Naive thymus-derived CD8-positive, alpha-beta T cell (primary cell): ENCODE measurements at places on chromosomes 5 and 9.

DNA sequence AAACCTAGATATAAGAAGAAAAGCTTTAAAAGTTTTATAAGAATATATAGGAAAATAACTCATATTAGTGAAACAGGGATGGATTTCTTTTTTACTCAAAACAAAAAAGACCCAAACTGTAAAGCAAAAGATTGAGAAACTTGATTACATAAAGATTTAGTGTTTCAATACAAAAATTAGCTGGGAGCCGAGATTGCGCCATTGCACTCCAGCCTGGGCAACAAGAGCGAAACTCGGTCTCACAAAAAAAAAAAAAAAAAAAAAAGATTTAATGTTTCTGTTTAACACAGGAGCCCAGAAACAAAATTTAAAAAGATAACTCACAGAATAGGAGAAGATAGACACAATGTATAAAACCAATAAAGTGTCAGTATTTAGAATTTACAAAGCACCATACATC is 45.2 kb downstream of the CDC14B start:
- no peak for DNase-seq

DNA sequence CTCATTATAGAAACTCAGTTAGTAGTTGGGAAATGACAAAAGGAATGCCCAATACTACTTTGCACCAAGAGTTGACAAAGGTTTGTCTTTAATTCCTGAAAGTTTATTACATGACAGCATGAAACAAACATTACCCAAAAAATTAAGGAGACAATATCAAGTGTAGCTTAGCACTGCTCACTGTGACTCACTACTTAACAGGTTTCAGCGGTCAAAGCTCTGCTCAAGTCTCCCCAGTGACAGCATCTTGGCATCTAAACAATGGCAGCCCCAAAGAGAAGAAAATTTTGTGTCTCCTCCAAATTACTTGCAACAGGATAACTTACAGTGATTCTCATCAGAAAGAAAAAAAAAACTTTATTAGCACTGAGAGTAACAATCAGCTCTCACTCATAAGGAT is 1030.2 kb downstream of the EFNA5 start:
- DNase-seq = no peak

GRCh38 chr5:139571966-139572365 is 10.8 kb downstream of the UBE2D2 start:
- DNase-seq = no peak

DNA sequence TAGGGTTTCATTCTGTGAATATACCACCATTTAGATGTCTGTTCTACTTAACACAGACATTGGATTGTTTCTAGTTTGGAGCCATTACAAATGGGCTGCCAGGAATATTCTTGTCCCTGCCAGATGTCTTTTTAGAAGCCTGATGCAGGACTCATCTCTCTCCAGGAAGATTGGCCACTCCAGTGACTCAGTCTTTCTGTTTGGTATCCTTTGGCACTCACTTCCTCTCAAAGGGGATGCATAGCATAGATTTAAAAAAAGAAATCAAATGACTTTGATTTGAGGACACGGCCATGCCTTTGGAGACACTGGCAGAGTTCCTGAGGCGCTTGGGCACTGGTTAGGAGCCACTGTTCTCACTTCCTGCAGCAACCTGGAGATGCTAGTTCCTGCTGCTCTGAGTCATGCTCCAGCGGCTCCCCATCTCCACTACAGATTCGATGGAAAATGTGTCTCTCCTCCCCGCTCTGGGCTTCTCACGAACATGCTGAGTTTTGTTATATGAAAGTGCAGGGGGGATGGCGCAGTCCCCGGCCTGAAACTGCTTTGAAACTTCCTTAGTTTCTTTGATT is 3.5 kb upstream of the ZNF366 start:
- DNase-seq = no peak

- DNase-seq = no peak
Observed at GRCh38 chr5:165410476-165410875, 1905.1 kb downstream of the MAT2B start.
